Peyer's patch (tissue), 4 donors: ENCODE measurements at places on chromosomes 16 and 17.

GRCh38 chr16:3669082-3669481, 14.6 kb downstream of the DNASE1 start:
- no peak for DNase-seq

- no peak for DNase-seq
Measured at GRCh38 chr17:27390540-27390939, 65.7 kb upstream of the KSR1 start.

- DNase-seq: no peak
Measured at GRCh38 chr17:39929646-39930407, 2.3 kb downstream of the LRRC3C start.

- no peak for DNase-seq
Measured at GRCh38 chr16:85374571-85374872, 238.6 kb upstream of the GSE1 start.

DNA sequence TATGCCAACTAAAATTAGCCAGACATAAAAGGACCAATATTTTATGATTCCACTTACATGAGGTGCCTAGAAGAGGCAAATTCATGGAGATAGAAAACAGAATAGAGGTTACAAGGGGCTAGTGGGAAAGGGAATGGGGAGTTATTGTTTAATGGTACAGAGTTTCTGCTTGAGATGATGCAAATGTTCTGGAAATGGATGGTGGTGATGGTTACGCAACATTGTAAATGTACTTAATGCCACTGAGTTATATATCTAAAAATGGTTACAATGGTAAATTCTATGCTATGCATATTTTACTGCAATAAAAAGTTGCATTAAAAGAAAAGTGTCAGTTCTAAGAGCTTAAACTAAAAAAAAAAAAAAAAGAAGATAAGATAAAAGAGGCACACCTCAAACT, 17.9 kb downstream of the MT1X start:
- no peak for DNase-seq

DNA sequence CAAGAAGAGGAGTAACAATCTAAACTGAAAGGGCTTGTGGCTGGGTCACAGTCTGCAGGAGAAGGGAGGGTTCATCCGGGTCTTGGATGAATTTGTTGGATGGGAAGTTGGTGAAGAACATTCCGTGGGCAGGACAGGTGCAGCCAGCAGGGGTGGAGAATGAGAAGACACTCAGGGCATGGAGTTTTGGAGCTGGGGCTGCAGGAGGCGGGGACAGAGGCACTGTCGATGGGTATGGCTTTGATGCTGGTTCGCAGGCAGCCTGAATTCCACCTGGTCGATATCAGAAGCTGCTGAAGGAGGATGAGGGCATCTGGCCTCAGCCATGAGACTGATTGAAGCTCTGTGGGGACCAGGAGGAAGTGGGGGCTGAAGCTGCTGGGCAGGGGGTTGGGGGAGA, 36.1 kb upstream of the CBFA2T3 start:
- no peak for DNase-seq

- DNase-seq: peak; percentile 84
Measured at GRCh38 chr16:86072328-86073102, 173.6 kb downstream of the IRF8 start.

DNA sequence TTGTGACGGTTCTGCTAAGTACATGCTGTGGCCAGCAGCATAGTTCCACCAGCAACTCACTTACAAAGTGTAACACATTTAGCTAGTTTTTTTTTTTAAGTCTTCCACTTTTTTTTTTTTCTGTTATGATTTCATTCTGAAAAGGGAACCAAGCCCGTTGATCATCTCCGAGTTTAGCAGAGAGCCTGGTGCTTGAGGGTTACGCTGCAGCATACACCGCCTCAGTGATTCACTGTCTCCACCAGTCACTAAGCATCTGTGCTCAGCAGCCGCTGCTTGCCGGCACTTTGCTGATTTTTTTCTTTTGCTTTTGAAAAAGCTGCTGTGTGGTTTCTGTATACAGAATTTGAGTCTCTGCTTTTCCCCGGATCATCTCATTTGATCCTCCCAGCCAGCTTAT, 194.5 kb upstream of the CDH13 start:
- DNase-seq: no peak

GRCh38 chr17:57084802-57085447, at the start of gene AKAP1:
Gene AKAP1, plus strand, starts transcription at chr17:57085246. Its CDS starts 20,219 bp downstream, at chr17:57105465.
- DNase-seq: peak; percentile 98

GRCh38 chr16:81521141-81521626, 76.6 kb downstream of the CMIP start:
- DNase-seq: peak; percentile 92

DNA sequence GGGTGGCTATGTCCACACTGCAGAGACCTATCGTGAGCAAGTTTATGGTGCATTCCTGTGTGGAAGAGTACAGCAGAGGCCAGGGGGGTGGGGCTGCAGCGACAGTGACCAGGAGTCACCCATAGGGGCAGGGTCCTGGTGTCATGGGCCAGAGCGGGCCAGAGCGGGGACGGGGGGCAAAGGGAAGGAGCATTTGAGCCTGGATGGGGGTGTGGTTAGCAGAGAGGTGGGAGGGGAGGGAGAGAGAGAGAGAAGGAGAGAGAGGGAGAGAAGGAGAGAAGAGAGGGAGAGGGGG, 17.8 kb downstream of the JPH3 start:
- DNase-seq: no peak

DNA sequence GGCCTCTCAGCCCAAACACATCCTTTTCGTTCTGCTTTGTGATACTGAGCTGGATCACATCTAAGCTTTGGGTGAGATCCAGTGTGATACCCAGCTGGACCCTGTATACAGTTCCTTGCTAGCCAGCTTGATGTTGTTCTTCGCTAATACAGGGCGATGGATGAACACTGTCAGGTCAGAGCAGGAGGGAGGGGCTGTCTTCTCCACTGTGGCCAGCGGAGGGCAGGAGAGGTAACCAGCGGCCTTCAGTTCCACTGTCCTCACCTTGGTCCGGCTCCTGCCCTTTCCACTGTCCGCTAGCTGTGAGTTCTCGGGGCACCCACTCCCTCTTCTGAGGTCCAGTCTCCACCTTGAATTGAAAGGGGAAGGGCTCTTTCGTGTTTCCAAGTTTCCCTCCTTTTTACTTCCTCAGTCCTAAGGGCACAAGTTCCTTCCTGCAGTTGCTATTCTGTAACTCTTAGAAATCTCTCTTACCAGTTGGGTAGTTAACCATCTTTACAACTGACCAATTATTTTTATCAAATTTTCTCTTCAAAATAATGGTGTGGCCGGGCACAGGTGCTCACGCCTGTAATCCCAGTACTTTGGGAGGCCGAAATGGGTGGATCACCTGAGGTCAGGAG, 3.0 kb upstream of the ZNF213 start:
- DNase-seq: peak; percentile 71

DNA sequence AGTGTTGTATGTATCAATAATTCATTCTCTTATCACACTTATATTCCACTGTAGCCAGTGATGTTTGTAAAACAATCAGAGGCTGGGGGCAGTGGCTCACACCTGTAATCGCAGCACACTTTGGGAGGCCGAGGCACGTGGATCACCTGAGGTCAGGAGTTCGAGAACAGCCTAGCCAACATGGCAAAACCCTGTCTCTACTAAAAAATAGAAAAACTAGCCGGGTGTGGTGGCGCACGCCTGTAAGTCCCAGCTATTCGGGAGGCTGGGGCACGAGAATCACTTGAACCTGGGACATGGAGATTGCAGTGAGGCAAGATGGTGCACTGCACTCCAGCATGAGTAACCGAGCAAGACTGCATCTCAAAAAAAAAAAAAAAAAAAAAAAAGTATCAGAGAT, 217.0 kb downstream of the CPPED1 start:
- no peak for DNase-seq

DNA sequence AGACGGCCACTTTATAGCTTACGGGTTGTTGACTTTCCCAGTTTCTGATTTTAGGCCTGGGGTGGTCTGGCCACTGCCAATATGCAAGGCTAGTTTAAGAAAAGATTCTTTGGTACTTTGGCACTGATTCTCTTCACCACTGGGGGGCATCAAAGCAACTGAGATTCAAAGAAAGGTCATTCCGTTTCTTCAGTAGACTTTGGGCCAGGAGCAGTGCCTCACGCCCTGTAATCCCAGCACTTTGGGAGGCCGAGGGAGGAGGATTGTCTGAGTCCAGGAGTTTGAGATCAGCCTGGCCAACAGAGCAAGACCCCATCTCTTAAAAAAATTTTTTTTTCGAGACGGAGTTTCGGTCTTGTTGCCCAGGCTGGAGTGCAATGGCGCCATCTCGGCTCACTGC, 53.0 kb downstream of the RPA1 start:
- DNase-seq: peak; percentile 59

GRCh38 chr17:72603420-72604242, 482.8 kb downstream of the SOX9 start:
- no peak for DNase-seq

- no peak for DNase-seq
Measured at GRCh38 chr17:12088035-12088434, 67.4 kb downstream of the MAP2K4 start.

GRCh38 chr17:37176723-37177122, 199.1 kb upstream of the C17orf78 start:
- no peak for DNase-seq

DNA sequence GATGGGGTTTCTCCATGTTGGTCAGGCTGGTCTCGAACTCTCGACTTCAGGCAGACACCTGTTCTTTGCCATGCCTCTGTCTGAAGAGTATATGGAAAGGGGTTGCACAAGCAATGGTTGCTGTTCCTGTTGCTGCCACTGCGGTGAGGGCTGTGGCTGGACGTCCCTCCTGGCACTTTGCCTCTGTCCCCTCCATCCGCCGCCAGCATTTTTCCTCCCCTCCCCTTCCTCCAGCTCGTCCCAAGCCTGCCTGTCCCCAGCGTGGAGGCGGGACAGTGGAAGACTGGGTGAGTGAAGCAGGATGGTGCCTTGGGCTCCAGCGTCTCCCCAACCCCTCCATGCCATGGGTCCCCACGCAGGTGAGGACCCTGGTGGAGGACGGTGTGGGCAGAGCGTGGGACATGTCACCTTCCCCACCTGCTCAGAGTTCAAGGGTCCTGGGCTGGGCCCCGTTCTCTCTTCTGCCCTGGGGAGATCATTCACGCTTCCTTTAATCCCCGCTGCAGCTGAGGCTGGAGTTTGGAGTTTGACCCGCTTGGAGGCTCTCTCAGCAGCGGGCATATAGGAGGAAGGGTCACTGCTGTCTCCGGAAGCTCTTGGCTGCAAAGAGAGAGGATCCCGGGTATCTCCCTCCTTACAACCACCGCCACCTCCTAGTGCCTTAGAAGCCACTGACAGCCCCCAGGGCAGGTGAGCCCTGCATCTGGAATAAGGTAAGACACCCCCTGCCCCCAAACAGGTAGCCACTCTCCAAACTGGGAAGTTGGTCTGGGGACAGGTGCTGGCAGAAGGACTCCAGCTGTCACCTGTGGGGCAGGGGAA, at the start of gene SLC5A11:
TSS of gene SLC5A11 (plus strand) at position 238 of the 822 bp plus-strand sequence. CDS start 12,681 bp downstream, outside the sequence.
- peak; percentile 80 for DNase-seq

DNA sequence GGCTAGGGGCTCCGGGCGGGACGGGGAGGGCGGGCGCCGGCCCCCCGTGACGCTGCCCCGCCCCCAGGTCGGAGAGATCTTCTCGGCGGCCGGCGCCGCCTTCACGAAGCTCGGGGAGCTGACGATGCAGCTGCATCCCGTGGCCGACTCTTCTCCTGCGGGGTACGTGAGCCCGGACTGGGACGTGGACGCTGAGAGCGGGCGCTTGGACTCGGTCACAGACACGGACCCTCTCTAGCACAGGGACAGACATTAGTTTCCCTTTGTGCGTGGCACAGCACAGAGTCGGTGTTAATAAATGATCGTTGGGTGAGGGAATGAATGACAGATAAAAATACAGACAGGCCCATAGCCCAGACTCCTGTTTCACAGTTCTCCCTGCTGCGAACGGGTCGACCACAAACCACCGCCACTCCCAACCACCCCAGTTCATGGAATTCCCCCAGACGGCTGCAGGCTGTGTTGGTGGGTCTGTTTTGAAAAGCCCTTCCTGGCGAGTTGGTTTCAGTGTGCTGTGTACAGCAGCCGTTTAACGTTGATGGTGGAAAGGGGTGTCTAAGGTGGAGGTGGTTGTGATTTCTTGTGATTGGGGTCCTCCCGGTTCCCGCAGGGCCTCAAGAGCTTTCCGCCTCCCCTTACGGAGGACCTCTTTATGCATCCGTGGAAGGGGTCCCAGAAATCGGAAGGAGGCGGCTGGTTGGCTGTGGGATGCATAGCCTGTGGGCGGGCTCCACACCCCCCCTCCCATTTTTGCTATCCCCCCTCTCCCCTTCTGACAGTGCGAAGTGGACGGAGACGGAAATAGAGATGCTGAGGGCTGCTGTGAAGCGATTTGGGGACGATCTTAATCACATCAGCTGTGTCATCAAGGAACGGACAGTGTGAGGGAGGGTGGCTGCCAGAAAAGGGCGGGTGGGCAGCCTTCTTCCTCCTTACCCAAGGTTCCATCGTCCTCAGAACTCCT, 2.9 kb downstream of the RNASEK start:
- peak; percentile 71 for DNase-seq

- no peak for DNase-seq
Measured at GRCh38 chr17:8120520-8121406, 2.4 kb upstream of the ALOXE3 start.

DNA sequence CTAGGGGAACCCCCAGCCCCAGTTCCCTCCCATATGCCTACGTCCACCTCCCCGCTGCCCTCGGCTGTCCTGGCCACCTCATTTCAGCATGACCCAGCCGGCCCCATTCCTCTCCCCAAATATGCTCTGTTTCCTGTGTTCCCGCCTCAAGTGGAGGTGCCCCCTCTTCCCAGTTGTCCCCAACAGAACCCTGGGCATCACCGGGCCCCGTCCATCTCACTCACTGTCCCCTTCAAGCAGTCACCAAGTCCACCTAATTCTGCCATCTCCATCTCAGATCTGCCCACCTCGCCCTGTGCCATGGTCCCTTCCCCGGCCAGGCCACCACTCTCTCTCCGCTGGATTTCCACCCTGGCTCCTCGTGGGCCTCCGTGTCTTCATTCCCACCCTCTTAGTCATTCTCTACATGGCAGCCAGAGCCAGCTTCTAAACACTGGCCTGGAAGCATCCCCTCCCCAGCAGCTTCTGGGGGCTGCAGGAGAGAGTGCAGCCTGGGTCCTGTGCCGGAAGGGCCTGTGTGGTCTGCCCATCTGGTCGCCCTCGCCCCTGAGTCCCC, 12.8 kb downstream of the CDK3 start:
- DNase-seq: no peak

DNA sequence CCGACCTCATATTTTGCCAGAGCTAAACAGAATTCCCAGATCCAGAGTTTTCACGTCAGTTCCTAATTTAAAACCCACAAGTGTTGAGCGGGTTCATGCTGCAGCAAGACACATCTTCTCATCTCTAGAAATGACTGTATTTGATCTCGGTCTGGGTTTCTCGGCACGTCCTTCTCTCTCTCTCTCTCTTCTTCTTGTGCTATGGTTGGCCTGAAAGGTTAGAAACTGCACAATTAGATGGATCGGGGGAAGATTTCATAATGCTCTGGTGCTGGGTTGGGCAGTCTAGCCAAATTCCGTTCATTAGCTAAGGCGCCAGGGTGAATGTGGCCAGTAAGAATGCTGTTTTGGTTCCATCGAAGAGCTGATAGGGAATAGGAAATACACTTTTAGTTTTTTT, 158.9 kb upstream of the NOG start:
- no peak for DNase-seq
